A172 (cell line): ENCODE measurements at places on chromosomes 2 and 18. TPM values are rescaled to one million over a fixed set of nuclear protein-coding genes. Genes with fewer than 3 reads are reported as not detected.

VAMP8 gene
- total RNA-seq = 1.3 and 1.5 TPM in 2 replicates

CNGA3 gene
- total RNA-seq = not detected in 2 replicates

DOK1 gene
- total RNA-seq = 17.3 and 24.8 TPM in 2 replicates

ORMDL1 gene
- 128 and 137 TPM in 2 replicates for total RNA-seq

GATA6 gene
- total RNA-seq = 3.9 and 4.3 TPM in 2 replicates

ASB18 gene
- total RNA-seq = not detected in 2 replicates

METTL5 gene
- total RNA-seq = 141 and 192 TPM in 2 replicates

SP140L gene
- 10.4 and 13.0 TPM in 2 replicates for total RNA-seq
